ENCODE measurements at places on chromosomes 4 and X.
A peak's percentile ranks its signal among the peaks of the same experiment; 100 is the strongest.

GRCh38 chr4:73752424-73752823, 12.1 kb downstream of the CXCL8 start:
- DNase-seq: no peak

GRCh38 chr4:36891971-36892370, 352.6 kb upstream of the NWD2 start:
- DNase-seq: no peak

DNA sequence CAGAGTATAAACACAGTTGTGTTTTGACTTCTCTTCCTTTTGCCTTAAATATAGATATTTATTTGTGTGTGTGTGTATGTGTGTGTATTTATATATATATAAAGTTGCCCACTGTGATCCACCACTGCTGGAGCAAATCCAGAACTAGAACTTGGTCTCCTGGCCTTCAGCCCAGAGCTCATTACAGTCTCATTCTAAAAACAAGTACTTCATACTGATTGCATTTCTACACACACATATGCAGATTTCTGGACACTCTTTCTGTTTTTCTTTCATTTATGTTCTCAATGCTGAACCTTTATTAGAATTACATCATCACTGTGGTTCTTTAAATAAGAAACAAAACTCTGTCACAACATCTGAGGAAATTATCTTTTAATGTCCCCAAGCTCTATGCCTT, 381 bp downstream of the TXK start:
- no peak for DNase-seq

- DNase-seq: no peak
Measured at GRCh38 chr4:25783943-25784342, 78.8 kb downstream of the SEL1L3 start.

DNA sequence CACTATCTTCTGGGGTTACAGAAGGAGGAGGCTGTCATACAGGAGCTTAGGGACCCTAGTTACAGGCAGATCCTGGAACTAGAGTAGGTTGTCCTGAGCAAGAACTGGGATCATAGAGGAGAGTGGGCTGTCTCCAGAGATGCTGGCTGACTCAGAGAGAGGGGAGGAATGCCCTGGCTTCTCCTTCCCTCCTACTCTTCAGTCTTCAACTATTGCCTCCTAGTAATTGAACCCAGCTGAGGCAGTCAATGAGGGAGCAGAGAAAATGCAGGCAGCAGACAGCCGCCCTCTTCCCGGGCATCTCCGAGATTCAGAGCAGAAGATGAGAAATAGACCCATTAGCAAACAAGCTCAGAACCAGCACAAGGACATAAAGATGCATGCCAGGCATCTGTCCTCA, 118.3 kb upstream of the PDE5A start:
- no peak for DNase-seq

DNA sequence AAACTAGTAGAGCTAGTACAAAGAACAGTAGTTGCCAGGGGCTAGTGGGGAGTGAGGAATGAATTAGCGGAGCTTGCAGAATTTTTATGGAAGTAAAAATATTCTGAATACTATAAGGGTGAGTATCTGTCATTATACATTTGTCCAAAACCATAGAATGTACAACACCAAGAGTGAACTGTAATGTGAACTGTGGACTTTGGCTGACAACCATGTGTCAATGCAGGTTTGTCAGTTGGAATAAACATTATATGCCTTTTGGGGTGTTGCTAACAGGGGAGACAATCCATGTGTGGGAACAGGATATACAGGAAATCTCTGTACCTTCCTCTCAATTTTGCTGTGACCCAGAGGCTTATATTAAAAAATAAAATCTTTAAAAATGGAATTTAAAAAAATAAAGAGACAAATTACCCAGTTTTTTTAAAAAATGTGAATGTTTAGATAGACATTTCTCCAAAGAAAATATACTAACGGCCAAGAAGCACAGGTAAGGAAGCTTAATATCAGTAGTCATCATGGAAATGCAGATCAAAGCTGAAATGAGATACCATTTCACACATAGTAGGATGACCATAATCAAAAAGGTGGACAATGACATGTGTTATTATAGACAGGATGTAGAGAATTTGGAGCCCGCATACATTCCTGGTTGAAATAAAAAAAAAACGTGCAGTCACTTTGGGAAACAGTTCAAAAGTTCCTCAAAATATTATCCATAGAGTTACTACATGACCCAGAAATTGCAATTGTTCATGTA, 899.8 kb downstream of the RAB28 start:
- no peak for DNase-seq

DNA sequence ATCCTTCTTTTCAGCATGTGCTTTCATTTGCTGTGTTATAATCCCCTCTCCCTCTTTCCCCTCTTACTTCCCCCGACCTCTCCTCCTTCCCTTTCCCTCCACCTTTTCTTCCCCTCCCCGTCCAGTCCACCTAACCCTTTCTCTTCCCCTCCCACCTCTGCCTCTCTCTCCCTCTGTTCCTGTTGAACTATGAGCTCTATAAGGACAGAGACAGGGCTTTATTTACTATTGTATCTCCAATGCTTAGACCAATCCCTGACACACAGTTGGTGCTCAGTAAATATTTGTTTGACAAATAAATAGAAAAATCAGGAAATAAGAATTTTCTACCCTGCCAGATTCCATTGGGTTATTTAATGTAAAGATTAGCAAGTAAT, 60.8 kb downstream of the EGF start:
- DNase-seq: peak; percentile 74

DNA sequence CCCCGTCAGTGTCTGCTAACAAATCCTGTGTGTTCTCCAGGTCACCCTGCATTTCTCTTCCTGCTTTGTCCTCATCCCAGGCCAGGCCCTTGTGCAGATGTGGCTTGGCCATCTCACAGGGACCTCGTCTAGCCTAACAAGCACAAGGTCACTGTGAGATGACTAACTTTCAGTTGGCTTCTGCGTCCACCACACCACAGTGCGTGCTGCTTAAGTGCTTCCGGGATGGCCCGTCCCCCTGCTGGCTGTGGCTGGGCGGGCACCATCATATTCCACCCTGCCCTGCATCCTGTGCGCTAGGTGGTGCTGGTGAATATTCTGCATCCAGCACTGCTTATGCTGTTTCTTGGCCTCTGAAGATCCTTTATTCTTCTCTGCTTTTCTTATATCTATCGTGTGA, 33.8 kb downstream of the RBBP7 start:
- DNase-seq: peak; percentile 17

GRCh38 chrX:16491461-16491860, 158.5 kb upstream of the S100G start:
- DNase-seq: no peak

- peak; percentile 81 for DNase-seq
Measured at GRCh38 chr4:37662861-37663390, 23.2 kb downstream of the RELL1 start.

DNA sequence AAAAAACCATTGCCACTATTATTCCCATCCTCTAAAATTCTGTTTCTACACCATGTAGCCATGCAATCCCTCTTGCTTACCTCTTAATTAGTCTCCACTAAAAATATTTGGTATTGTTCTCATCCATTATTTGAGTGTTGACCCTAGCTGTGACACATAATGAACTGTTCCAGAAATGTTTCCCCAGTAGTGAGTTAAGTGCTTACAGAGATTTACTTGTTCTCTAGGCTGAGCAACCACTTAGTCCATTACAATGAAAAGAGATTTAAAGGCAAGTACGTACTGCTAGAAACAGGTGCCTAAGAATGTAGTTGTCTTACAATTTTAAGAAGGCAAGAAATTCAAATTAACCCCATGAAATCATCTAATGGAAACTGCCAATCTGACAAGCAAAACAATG, 112.7 kb upstream of the PTPN13 start:
- DNase-seq: no peak

DNA sequence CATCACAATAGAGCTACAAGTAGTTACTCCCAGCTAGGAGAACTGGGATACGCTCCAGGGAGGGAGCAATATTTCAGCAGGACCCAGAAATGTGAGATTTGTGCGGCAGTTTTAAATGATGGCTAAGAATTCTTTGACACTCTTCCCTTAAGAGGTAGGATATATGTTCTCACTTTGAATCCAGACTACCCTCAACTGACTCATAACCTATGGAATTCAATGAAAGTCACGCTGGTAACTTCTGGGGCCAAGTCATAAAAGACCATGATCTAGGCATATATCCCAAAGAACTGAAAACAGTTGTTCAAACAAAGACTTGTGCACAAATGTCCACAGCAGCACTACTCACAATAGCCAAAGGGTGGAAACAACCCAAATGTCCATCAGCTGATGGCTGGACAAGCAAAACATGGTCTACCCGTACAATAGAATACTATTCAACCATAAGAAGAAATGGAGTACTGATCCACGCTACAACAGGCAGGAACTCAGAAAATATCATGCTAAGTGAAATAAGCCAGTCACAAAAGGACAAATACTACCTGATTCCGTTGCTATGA, 10.5 kb downstream of the CD99L2 start:
- DNase-seq: no peak

DNA sequence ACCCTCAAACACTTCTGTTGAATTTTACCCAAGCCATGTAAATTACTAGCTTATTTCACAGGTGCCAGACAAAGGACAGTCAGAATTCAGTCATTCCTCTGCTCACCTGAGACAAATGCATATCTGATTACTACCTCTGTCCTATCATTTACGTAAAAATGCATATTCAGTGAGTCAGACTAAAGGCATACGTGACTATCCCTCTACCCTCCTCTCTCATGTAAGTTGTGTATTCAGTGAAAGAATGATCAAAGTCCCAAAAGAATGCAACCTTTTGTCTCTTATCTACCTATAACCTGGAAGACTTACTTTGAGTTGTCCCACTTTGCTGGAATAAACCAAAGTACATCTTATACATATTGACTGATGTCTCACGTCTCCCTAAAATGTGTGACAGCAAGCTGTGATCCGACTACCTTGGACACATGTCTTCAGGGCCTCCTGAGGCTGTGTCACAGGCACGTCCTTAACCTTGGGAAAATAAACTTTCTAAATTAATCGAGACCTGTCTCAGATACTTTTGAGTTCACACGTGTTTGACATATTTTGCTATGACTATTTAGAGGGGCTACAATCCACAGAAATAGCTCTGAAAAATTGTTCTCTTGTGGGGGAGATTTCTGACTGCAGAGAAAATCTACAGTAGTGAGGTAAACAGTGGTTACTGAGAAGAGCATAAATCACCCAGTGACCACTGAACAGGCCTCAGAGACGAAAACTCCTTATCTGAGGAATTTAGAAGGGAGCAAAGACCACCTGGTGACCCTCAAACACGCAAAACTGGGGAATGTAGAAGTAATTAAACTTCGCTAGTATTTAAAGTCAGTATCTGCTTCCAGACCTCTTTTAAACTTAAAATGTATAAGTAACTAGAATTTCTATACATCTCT, 1575.8 kb downstream of the STIM2 start:
- DNase-seq: no peak

All from HepG2 (cell line).